Dermis lymphatic vessel endothelial cell (primary cell): ENCODE measurements at places on chromosomes 11 and 22. TPM values are rescaled to one million over a fixed set of nuclear protein-coding genes. Genes with fewer than 3 reads are reported as not detected.

Gene ALKBH3
- total RNA-seq = 34.1 and 37.3 TPM in 2 replicates

Gene TEX12
- total RNA-seq = 0.17 TPM in 1 of 2 replicates, not detected in the other

Gene DLG2
- total RNA-seq = 0.11 and 0.52 TPM in 2 replicates

Gene OR5A1
- under 0.01 TPM in 1 of 2 replicates, not detected in the other for total RNA-seq

Gene APOL5
- total RNA-seq = not detected in 2 replicates

Gene IL10RA
- not detected in 2 replicates for total RNA-seq

Gene ISX
- total RNA-seq = not detected in 2 replicates

Gene SLC22A6
- not detected in 2 replicates for total RNA-seq

Gene TMPRSS4
- not detected in 2 replicates for total RNA-seq

Gene NNMT
- total RNA-seq = 52.1 and 145 TPM in 2 replicates

Gene APOL3
- 128 and 159 TPM in 2 replicates for total RNA-seq

Gene ALG8
- total RNA-seq = 16.1 and 22.6 TPM in 2 replicates

Gene PRODH
- total RNA-seq = 0.34 TPM in 1 of 2 replicates, not detected in the other

Gene SH3BP1
- total RNA-seq = 0.54 and 1.4 TPM in 2 replicates

Gene BBOX1
- total RNA-seq = not detected in 2 replicates

Gene ABTB2
- total RNA-seq = 0.09 and 0.11 TPM in 2 replicates

Gene DHCR7
- total RNA-seq = 13.6 and 23.8 TPM in 2 replicates

Gene OR51I1
- total RNA-seq = not detected in 2 replicates

Gene OR4A16
- total RNA-seq = not detected in 2 replicates

Gene VSTM5
- total RNA-seq = under 0.01 and 0.09 TPM in 2 replicates

Gene OSBPL5
- 57.7 and 65.3 TPM in 2 replicates for total RNA-seq

Gene MUC15
- total RNA-seq = not detected in 2 replicates

Gene MS4A13
- not detected in 2 replicates for total RNA-seq

Gene IGLL5
- total RNA-seq = not detected in 2 replicates

Gene OR10D3
- not detected in 2 replicates for total RNA-seq

Gene CASP4
- 228 and 320 TPM in 2 replicates for total RNA-seq

Gene TIMM10B
- 19.9 and 29.0 TPM in 2 replicates for total RNA-seq

Gene MAPK8IP2
- 0.22 and 0.26 TPM in 2 replicates for total RNA-seq

Gene TTC36
- total RNA-seq = 0.34 and 0.76 TPM in 2 replicates

Gene NXPE2
- not detected in 2 replicates for total RNA-seq

Gene FIBIN
- under 0.01 TPM in 1 of 2 replicates, not detected in the other for total RNA-seq

Gene MMP8
- not detected in 2 replicates for total RNA-seq

Gene PHOX2A
- total RNA-seq = not detected in 2 replicates

Gene PRG3
- not detected in 2 replicates for total RNA-seq

Gene SERHL2
- total RNA-seq = 4.0 and 7.4 TPM in 2 replicates

Gene DDX6
- total RNA-seq = 93.7 and 128 TPM in 2 replicates

Gene SAAL1
- total RNA-seq = 11.4 and 16.5 TPM in 2 replicates

Gene KRTAP5-11
- not detected in 2 replicates for total RNA-seq

Gene NECTIN1
- 1.7 and 4.6 TPM in 2 replicates for total RNA-seq

Gene INSC
- total RNA-seq = 0.09 and 0.11 TPM in 2 replicates

Gene STX5
- 41.9 and 42.4 TPM in 2 replicates for total RNA-seq

Gene DCDC1
- under 0.01 TPM in 2 replicates for total RNA-seq

Gene BLID
- total RNA-seq = 0.09 and 0.11 TPM in 2 replicates

Gene DRD4
- not detected in 2 replicates for total RNA-seq

Gene MS4A3
- not detected in 2 replicates for total RNA-seq

Gene CHRM4
- under 0.01 and 0.09 TPM in 2 replicates for total RNA-seq

Gene CD6
- total RNA-seq = not detected in 2 replicates

Gene ROBO4
- total RNA-seq = 181 and 296 TPM in 2 replicates

Gene C11orf42
- total RNA-seq = not detected in 2 replicates

Gene MYOD1
- not detected in 2 replicates for total RNA-seq

Gene PAX6
- total RNA-seq = not detected in 2 replicates
